ENCODE measurements at places on chromosomes 6 and 20.
A peak's percentile ranks its signal among the peaks of the same experiment; 100 is the strongest.

DNA sequence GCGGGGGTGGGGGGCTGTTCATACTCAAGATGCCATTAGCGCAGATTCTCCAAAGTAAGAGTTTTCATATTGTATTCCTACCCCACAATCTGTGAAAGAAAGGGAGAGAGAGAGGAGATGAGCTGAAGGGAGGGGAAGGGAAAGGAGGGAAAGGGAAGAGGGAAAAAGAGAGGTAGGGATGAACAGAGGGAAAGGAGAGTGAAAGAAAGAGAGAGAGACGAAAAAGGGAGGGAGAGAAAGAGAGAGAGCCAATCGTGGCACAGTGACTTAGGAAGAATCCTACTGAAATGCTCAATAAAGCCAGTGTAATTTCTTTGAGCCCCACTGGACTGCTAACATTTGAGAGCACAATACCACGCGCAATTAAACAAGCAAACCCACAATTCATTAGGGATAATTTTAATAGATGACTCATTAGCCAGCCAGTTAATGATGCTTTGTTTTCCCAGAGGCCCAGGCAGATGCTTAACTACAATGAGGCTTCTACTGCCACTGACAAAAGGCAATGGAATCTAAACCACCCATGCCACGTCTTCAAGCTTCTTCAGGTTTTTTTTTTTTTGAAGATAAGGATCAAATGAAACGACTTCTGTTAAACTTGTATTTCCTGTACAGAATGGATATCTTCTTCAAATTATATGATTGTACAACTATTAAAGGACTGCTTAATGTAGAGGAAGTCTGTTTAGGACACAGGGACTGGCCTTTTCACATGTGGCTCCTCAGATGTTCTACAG, 306.8 kb downstream of the FOXC1 start:
- DNase-seq: peak; percentile 18

- DNase-seq: no peak
Measured at GRCh38 chr6:139960671-139961070, 586.2 kb upstream of the CITED2 start.

- DNase-seq: peak; percentile 77
Measured at GRCh38 chr6:29847871-29848630, 20.4 kb downstream of the HLA-G start.

DNA sequence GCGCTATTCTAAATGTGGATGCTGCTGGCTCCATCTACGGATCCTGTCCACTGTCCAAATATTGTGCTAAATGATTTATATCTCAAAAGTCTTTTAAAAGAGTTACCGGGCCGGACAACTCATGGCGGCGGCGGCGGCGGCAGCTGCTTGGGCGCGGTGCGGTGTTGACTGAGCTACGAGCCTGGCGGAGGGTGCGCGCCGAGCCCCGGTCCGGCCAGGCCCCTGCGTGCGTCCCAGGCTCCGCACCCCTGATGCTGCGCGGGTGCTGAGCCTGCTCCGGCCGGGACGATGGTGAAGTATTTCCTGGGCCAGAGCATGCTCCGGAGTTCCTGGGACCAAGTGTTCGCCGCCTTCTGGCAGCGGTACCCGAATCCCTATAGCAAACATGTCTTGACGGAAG, 303.4 kb downstream of the CENPW start:
- no peak for DNase-seq

- no peak for DNase-seq
Measured at GRCh38 chr6:57247603-57248002, 25.5 kb upstream of the RAB23 start.

DNA sequence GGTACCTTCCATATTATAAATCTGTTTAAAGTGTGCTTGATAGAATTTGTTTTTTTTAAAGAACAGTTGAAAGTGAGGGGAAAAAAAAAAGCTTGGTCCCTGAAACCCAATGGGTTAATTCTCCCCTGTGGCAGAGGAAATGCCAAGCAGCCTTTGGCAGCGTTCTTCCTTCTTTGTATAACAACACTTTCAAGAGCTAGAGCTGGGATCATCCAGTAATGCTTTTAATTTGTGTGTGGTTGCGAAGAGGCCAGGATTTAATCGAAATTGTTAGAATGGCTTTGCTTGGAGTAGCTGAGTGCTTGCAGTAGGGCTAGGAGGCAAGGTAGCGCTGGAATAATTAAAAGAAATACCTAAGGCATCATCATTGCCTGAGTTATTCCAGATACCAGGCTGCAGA, 692.0 kb downstream of the DHX35 start:
- DNase-seq: no peak

DNA sequence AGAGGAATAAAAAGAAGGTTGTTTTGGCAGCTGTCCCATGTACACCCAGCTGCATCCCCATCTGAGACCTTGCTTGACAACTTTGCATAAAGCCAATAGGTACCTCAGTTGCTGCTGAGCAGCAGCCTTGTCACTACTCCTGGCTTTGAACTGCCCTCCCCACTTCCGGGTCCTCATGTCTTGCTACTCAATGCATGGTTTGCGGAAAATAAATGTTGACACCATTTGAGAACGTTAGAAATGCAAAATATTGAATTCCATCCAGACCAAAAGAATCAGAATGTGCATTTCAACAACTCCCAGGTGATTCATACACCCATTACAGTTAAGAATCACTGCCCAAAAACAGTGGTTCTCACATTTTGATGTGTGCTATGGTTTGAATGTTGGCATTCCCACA, 32.9 kb downstream of the GPX5 start:
- DNase-seq: no peak

DNA sequence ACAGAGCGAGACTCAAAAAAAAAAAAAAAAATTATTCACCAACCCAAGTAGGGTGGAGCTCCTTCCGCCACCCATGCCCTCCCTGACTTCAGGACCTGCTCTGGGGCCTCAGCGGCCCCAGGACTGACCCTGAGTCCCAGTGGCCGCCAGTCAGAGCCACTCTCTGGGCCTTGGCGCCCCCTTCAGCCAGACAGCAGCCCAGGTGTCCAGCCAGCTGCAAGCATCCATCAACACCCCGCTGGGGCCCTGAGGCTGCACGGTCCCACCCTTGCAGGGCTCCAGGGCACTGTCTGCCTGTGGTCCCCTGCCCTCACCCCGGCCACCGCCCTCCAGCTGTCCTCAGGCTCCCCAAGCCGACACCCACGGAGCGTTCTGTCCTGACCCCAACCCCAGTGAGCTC, 11.4 kb upstream of the KCNQ2 start:
- DNase-seq: no peak

- DNase-seq: no peak
Measured at GRCh38 chr20:42435230-42435629, 754.5 kb downstream of the PTPRT start.

- peak; percentile 46 for DNase-seq
Measured at GRCh38 chr20:54148947-54149764, 24.6 kb downstream of the CYP24A1 start.

DNA sequence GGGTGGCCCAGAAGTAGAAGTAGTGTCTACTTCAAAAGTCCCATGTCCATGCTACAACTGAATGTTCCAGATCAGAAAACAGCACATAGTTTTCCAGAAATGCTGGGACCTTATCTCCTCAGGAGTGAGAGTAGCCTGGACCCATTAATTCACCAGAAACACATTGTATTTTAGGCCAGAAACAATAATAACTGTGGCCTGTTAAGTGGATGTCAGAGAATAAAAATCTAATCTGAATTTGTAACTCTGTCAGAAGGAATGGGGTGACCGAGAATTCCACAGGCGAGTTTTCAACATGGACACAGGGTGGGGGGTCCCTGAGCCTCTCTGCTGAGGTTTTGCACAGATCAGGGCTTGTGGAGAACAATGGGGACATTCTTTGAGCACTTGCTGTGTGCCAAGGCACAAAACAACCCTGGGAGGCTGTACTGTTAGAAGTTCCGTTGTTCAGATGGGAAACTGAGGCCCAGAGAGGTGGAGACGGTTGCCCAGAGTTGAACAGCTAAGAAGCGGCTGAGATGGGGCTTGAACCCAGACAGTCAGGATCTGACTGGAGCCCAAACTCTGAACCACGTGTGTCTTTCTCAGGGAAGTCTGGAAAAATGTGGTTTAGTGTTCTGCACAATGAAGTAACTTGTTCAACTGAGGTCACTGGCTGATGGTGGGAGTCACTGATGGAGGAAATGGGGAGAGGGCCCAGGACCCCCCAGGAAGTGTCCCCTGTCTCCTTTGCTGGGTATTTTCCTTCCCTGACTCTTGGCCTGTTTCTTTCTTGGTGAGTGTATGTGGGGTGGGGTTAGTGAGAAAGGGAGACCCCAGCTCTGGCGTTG, 44.2 kb downstream of the SNAI1 start:
- DNase-seq: no peak

DNA sequence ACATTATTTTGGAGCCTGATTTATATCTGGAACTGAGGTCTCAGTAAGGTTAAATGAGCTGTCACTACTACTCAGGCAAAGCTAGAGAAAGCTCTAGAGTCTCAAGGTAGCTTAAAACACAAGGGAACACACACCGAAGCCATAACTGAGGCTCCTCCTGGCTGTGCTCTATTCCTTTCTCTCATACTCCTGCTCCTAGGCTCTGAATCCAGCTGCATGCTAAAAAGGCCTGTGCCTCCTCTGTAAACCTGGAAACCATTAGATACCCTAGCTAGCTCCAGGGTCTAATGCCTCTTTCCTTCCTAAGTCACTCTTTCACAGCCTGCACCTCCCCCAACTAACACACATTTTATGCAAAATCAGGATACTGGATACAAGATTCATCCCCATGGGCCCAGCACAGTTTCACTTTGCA, 17.1 kb downstream of the RIPOR2 start:
- no peak for DNase-seq

GRCh38 chr6:148890652-148891404, 144.0 kb downstream of the UST start:
- no peak for DNase-seq

GRCh38 chr6:167469672-167470071, 144.8 kb downstream of the TTLL2 start:
- DNase-seq: no peak

- no peak for DNase-seq
Measured at GRCh38 chr6:47587493-47587892, 109.9 kb downstream of the CD2AP start.

GRCh38 chr6:51528556-51528955, 558.9 kb downstream of the PKHD1 start:
- no peak for DNase-seq

DNA sequence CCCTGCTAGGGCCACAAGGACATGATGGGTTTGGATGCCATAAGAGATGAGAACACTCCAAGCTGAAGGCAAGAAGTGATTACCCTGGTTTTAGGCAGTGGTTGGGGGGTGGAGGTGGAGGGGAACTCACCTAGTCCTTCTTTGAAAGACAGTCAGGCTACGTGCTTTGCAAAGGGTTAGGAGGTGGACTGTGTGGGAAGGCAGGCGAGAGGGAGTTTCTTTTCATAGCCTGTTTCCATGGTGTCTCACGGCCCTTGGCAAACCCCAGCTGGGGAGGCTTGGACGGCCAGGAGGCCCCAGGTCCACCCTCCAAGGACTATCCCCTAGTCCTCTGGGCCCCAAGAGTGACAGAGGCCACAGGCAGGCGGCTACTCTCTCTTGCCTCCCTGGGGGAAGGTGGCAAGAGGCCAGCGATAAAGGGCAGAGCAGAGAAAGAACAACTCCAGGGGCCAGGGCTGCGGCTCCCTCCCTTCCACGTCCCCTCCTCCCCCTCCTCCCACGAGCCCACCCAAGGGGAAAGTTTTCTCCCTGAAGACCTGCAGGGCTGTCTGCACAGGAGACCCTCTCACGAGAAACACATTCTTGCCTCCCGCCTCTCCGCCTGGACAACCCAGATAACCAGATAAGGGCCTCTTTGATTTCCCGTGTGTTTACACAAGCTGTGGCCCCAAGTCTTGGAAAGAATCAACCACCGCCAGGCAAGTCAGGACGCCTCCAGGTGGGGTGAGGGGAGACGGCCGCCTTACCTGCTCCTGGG, 74.4 kb downstream of the NOL4L start:
- no peak for DNase-seq

DNA sequence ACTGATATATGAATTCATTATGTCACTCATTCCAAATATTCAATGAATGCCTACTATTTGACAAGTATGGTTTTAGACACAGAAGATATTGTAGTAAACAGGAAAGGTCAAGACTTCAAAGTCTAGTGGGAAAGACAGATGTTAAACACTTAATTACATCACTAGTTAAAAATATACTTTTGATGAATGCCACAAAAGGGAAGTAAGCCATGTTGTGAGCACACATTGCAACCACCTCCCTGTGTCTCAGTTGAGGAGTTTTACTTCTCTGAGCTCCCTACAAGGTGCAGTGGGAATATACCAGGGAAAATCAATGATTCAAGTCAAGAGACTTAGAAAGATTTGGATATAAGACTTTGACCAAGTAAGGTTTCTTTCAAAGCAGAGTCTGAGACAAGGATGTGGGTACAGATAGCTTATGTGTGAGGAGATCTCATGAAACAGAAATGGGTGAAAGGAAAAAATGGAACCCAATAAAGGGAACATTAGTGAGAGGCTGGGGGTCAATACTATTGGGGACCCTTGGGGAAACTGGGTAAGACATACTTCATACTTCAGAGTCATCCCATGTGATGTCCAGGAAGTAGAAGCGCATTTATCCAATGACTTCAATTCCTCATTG, 503.7 kb downstream of the KIF16B start:
- no peak for DNase-seq

- peak; percentile 52 for DNase-seq
Measured at GRCh38 chr6:107965746-107966145, 7.7 kb upstream of the SEC63 start.

DNA sequence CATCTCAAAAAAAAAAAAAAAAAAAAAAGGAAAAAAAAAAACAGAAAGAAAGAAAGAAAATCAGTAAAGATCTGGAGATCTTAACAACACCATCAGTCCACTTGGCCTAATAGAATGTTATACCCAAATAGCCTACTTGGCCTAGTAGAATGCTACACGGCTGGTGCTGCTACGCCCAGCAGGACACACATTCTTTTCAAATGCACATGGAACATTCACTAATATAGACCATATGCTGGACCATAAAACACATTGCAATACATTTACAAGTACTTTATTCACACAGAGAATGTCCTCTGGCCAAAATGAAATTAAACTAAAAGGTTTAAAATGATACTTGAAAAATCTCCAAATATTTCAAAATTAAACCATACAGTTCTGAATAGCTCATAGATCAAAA, 80.0 kb upstream of the TNFAIP3 start:
- no peak for DNase-seq

DNA sequence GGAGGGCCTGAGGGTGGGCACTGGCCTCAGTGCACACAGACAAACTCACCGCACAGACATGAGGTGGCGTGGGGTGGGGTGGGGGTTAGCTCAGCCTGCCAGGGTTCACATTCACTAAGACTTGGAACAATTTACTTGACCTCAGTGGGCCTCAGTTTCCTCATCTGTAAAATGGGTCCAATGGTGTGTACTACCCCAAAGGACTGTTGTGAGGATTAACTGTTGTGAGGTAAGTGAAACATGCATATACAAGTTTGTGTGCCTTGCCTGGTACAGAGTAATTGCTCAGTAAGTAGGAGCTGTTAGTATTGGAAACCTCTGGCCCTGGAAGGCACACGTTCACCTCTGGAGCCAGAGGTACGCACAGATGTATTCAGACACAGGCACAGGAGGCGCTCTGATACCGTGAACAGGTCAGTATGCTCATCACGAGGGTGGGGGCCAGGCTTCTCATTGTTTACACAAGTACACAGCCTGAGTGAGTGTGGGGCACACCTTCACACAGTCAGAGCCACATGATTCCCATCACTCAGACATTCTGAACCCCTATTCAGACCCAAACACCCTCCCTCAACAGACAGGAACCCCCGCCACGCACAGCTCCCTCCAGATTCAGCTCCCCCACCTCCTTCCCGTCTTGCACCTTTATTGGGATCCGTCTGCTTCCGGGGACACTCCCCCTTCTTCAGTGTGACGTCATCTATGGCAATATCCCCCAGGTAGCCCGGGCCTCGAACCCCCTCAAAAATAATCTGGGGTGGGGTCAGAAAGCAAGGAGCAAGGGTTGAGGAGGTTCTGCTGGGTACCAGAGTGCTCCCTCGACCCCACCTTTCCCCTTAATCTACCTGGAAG, 59.9 kb downstream of the MDGA1 start:
- no peak for DNase-seq

All from RWPE1 (cell line).